ENCODE measurements at places on chromosomes 3 and 15.
A peak's percentile ranks its signal among the peaks of the same experiment; 100 is the strongest.

GRCh38 chr15:60751985-60752952, 273.3 kb upstream of the ICE2 start:
- no peak for DNase-seq

GRCh38 chr3:10833855-10834414, 17.9 kb downstream of the SLC6A11 start:
- no peak for DNase-seq

DNA sequence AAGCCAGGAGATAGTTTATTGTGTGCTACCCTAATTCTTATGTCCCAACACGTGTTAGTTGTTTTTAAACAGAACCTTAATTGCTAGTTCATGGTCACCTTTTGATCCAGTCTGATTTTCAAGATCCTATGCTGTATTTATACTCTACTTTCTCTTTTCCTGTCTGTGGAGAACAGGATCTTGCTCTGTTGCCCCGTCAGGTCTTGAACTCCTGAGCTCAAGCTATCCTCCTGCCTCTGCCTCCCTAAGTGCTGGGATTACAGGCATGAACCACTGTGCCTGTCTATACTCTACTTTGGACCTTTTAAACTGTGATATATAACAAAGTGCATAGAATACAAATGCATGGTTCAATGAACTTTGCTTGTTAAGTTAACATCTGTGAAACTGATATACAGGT, 44.7 kb upstream of the TSC22D2 start:
- no peak for DNase-seq

GRCh38 chr3:127015282-127016042, 32.5 kb downstream of the PLXNA1 start:
- DNase-seq = no peak

DNA sequence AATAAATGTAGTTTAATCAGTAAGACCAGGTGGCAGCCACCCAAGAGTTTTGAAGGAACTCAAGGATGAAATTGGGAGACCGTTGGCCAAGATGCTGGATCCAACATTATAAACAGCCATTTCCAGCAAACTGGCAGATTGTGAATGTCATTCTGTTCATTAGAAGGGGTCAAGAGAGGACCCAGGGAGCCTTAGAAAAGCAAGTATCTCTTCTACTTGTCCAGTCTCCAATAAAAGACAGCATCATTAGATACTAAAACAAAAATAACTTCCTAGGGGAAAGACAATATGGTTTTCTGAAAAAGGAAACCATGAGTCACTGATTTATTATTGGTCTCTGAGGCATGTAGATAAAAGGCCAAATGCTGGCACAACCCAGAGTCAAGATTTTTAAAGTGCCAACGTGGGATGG, 67.9 kb downstream of the GADL1 start:
- DNase-seq = no peak

DNA sequence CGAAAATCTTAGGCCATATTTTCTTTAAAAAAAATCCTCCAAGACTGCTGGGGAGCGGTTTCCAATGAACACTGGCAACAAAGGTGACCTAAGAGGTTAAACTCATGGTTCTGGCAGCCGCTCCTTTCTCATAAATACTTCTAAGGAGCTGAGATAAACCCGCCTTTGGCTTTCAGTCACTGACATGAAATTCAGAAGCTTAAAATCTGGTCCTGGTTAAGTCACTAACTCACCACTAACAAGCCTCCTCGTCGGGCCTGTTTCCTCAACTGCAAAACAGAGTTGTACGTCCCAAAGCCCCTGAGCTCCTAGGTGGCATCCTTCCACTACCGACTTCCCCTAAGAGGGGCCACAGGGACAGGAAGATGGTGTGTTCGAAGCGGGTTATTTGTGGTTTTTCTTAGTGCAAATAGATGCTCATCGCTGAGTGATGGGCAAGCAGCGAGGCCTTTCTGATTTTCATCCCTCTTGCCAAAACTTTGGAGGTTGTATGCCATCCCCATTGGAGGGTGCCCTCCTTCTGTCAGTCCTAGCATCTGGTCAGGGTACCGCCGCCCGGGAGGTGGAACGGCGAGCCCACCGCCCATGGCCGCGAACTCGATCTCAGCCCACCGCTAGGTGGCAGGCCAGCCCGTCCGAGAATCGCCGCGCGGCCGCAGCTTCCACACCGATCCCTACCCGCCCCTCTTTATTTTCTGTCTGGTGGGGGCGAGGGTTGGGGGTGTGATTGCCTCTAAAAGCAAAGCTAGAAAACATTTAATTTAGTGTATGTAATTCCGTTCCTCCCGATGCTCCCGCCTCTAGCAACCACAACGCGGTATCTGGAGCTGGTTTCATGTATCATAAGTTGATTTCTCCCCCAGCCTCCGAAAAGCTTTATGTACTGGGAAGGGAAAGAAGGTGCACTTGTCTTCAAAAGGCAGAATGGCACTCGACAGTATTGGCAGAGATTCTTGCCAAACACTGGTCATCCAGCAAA, 4.6 kb downstream of the BCL6 start:
- peak; percentile 65 for DNase-seq

- no peak for DNase-seq
Observed at GRCh38 chr15:81948222-81948621, 97.6 kb downstream of the MEX3B start.

DNA sequence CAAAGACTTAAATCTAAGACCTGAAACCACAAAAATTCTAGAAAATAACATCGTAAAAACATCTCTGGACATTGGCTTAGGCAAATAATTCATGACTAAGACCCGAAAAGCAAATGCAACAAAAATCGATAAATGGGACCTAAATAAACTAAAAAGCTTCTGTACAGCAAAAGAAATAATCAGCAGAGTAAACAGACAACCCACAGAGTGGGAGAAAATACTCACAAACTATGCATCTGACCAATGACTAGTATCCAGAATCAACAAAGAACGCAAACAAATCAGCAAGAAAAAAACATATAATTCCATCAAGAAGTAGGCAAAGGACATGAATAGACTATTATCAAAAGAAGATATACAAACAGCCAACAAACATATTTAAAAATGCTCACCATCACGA, 749.4 kb downstream of the PLOD2 start:
- no peak for DNase-seq

- no peak for DNase-seq
Observed at GRCh38 chr3:148931574-148931973, 59.8 kb upstream of the GYG1 start.

DNA sequence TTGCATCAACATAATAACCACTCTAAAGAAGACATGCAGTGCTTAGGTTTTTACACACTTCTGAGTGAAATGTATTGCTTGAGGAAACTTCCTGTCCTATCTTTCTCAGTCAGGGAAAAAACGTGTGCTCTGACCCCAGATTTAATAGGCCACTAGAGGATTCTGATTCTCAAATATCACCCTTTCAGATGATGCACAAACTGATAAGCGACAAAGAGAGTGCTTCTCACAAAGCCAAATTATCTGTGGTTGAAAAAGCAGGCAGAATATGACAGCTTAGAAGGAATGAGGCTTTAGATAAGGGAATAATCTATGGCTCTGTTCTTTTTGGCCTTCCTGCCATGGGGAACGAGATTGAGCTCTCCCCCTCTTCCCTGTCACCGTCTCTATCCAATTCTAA, 583.4 kb upstream of the SGO1 start:
- DNase-seq = no peak

- no peak for DNase-seq
Observed at GRCh38 chr15:74977599-74977998, 17.8 kb upstream of the SCAMP5 start.

DNA sequence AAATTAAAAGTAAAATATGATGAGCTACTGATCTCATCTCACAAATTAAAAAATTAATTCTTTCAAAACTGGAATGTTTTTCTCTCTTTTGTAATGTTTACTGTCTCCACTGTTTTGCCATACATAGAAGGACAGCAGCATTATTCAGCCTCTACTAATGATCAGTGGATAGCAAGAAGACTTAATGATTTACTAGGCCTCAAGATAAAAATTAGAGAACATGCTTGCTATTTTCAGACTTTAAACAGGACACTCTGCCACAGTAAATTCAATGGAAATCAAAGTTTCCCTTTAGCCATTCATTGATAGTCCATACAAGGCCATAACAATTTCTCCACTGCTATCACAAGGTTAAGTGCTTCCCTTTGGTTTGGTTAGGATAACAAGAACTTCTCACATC, 129.4 kb downstream of the TMCC1 start:
- DNase-seq = no peak

DNA sequence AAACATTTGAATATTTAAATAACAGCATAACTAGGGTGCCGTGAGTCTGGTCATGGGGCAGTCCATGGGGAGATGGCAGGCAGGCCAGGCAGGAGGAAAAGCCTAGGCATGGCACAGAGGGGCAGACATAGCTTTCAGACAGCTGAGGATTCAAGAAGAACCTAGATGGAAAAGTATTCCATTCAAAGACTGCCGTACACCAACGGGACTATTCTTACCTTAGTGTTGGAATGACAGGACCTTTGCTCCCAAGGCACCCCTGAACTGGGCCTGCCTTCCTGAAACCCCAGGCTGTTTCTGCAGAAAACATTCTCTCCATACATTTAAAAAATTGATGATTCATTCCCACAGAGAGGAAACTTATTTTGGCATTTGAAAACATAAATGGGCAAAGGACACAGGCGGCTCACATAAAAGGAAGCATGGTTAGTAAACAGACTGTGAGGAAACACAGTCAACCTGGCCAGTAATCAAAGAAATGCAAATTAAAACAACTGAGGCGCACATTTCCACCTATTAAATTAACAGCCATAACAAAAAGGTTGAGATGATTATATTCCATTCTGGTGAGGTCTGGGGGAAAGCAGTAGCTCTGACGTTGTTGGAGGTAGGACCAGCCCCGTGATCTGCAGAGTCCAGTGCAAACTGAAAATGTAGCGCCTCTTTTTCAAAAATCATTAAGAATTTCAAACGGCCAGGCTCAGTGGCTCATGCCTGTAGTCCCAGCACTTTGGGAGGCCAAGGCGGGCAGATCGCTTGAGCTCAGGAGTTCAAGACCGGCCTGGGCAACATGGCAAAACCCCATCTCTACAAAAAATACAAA, 71.3 kb upstream of the SMAD3 start:
- DNase-seq = no peak

GRCh38 chr3:138367911-138368310, 19.5 kb downstream of the MRAS start:
- DNase-seq = no peak

DNA sequence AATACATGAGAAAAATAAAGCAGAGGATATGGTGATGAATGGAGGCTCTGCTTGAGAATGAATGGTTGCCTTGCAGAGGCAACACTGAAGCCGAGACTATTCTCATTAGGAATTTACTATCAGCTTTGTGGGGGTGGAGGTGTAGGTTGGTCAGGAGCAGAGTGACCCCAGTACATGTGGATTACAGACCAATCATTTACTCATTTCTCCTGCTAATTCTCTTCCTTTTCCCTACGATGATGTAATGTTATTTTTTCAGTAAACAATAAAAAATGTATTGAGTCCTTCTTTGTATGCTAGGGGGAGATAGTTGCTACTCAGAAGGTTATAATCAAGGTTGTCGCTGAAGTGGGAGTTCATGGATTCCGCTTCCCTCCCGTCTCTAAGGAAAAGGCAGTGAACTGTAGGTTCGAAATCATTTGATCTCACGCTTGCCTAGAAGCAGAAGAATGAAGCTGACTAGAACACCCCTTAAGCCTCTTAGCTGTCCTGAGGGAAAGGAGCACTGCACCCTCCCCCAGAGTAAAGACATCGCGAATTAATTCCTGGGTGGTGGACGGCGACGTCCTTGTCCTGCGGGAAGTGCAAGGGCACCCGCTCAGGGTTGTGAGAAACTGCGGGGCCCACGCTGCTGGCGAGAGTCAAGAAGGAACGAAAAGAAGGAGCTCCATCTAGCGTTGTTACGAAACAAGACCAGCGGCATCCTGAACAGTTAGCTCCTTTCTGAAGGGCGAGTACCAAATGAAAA, 213.2 kb upstream of the PFN2 start:
- peak; percentile 21 for DNase-seq

DNA sequence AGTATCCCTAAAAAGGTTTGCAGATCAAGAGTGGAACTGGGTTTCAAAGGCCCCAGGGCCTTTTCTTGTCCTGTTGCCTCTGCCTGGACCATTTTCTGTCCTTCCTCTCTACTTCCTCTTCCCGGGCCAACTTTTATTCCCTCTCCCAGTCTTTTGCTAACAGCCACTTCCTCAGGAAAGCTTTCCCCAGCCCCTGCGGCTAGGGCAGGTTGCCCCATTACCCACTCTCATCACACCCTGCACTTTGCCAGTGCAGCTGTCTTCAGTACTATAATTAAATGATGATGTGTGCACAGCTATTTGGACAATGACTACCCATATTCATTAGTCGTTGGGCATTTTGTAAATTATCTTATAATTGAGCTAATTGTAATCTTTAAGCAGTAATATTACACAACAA, 150.5 kb upstream of the THBS1 start:
- no peak for DNase-seq

DNA sequence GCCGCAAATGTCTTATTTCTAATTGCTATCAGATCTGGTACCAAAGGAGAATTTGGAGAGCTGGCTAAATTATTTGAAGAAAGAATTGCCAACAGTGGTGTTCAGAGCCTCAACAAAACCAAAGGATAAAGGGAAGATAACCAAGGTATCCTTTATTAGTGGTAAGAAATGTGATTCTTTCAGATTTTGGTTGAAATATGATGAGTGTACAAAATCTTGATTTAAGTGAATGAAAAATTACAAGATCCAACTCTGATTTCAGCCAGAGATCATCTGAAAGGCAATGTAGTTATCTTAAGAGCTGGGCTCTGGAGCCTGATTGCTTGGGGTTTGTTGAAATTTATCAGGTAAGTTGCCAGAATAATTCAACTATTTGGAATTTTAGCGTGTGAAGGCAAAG, 4.7 kb downstream of the GNL3 start:
- DNase-seq = no peak

DNA sequence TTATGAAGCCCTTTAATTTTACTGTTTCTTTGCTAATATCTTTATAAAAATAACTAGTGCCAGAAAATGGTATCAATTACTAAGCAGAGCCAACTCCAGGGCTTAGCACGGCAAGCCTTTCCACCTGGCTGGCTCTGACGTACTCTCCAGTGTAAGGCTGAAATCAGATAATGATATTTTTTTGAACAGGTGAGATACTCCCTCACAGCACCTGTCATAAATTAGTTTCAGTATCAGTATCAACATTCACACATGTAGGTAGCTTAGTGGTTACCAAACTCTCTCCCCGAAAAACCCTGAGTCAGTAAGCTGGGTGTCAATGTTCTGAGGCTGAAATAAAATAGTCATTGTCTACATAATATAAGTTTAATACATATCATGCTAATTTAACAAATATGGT, 710.1 kb downstream of the SQOR start:
- no peak for DNase-seq

GRCh38 chr3:145144361-145144760, 1016.6 kb downstream of the PLOD2 start:
- no peak for DNase-seq

Measured in activated T-cell treated with anti-CD3 and anti-CD28 coated beads for 48 hours (primary cell).